NCI-H1105 treated with DMSO at 0.1 percent for 48 hours (cell line): ENCODE measurements at places on chromosomes 11 and 22.

DNA sequence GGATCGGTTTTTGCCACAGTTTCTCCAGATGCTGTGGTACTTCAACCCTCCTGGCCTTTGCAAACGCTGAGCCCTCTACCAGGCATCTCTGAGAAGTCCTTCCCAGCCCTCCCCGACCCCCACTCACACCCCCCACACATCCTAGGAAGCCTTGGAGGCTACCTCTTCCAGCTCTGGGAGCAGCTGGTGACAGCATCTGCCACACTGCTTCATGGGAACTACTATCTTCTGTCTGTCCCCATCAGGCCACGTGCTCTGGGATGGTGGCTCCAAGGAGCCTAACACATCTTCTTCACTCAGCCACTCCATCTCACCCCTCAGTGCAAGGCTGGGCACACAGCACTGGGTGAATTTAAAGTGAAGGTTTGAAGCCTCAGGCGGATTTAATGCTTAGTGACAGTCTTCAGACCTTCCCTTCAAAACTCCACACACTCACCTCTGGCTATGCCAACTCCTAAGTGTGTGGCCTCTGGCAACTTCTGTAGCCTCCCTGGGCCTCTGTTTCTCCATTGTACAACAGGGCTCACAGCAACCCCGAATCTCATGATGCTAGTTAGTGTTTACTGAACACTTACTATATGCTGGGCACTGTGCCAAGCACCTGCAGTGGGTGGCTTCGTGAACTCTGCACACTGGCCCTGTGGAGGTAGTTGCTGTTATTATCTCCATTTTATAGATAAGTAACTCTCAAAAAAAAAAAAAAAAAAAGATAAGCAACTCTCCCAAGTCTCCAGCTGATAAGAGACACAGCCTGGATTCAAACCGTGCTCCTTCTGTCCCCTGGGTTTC, 7.3 kb upstream of the TP53I11 start:
- DNase-seq: no peak

DNA sequence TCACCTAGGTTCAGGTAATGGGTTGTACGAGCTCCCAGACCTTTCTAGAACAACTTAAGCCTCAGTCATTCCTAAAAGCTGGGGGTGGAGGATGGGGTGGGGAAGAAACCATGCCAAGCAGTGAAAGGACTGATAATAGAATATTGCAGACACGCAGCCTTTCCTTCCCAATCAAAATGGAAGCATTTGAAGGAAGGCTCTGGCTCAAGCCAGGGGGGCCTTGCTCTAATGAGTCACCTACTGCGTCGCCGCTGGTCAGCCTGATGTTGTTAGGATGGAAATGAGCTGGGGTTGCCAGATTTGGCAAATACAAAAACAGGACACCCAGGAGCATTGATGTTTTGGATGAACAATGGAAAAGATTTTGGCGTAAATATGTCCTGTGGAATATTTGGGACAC, 6.2 kb downstream of the SYT12 start:
- DNase-seq: no peak

DNA sequence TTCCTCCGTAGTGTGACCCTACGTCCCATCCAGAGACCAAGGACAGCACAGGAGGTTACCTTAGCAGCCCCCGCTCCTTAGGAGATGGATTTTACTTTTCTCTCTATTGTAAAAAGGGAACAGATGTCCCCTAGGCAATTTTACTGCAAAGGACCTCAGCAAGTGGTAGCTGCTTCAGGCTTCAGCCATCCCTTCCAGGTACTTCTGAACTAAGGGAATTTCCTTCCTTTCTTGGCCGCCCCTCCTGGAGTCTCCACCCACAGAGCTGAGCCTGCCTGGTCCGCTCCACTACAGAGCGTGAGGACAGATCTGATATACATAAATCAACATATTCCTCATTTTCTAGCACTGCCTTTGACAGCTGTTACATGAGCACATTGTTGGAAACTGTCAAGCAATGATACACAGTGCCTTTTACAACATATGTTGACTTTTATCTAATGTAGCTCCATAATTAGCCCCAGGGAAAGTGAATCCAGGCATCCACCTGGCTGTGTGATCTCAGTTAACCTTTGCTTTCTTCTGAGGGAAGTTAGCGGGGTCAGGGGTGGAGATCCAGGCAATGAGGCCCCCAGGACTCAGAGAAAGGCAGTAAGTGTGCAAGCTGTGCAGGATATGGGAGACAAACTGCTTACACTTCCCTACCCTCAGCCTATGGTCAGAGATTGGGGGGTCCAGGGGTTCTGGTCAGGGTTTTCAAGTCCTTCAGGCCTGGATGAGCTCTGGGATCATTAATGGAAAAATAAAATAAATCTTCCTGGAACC, 51.9 kb downstream of the SPATA19 start:
- DNase-seq: no peak

- peak; percentile 64 for DNase-seq
Measured at GRCh38 chr22:26956371-26956770, 299.0 kb downstream of the MIAT start.

GRCh38 chr11:60978546-60979380, 7.3 kb downstream of the CD6 start:
- DNase-seq: no peak

DNA sequence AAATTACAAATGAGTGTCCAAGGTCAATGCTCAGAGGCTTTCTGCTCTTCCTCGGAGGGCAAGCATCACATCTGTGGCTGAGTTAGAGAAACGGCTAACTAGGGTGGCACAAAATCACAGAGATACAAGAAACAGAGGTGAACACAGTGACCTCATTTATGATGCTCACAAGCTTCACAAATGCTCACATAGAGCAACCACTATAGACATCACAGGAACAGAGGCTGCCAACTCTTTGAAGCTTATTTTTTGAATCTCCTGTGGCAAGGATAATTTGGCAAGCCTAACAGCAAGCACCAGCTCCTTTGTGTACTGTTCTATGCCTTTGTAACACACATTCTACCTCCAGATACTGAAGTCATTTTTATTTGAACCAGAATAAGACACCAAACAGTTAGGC, 416.5 kb upstream of the DDI1 start:
- no peak for DNase-seq

- DNase-seq: no peak
Measured at GRCh38 chr11:94275961-94276360, 28.4 kb upstream of the IZUMO1R start.

- no peak for DNase-seq
Measured at GRCh38 chr22:22902247-22903001, 14.8 kb downstream of the IGLL5 start.

GRCh38 chr11:45994371-45995341, 72.2 kb downstream of the LARGE2 start:
- no peak for DNase-seq

DNA sequence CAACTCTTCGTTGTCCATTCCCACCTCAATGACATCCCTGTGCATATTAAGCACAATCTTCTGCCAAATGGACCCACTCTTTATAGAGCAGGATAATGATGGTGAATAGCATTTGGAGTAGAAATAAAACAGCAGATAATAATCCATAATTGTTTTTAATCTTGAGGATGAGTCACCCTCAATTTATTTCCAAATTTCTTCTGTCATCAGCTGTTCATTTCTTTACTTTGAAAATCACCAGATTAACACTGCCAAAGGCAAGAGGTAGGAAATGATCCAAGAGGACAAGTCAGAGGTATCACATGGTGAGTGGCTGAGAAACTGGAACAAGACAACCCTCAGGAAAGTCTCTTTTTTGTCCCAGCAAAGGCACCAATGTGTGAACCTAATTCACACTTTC, 7.3 kb upstream of the AMBRA1 start:
- DNase-seq: no peak

DNA sequence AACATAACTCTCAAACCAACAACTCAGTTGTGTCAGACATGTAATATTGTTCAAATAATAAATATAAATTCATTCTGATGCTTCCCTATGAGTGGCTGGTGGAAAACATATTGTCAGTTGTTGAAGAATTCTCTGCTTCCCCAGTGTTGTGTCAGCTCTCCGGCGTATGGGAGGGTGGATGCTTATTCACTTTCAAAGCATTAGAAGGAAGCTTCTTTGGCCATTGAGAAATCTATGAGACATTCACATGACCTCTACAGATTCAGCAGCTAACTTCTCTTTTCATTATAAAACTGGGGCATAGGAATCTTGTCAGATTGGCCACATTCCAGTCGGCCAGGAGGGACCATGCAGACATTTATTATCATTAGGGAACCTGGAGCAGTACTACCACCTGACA, 2.9 kb downstream of the OR51V1 start:
- no peak for DNase-seq

GRCh38 chr11:518463-519202, 11.6 kb upstream of the RNH1 start:
- no peak for DNase-seq

GRCh38 chr11:79087961-79088318, 352.9 kb downstream of the TENM4 start:
- DNase-seq: no peak

DNA sequence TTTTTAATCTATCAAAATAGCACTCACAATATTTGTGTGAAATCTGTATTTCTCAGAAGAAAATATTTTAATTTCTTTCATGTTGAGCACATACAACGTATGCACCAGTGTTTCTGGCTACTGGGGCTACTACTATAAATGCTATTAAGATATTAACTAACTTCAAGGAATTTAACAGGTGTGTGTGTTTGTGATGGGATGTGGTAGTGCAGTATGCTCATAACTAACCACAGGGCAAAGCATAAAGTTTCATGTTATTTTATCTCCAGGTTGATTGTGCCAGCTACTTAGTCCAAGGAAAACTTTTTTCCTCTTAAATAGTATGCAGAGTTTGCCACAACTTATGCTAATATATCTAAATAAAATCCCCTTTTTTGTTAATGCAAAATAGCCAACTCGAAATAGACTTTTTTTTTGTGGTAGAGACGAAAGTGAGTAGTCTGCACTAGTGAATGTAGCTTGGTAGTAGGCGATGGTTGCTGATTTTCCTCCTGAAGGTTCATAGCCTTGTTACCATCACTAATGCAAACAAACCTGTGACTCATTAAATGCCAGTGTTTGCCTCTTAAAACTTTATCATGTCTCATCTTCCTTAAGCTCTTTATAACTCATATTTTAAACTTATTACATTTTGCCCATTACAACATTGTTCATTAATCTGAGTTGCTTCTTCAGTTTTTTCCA, 565.5 kb upstream of the ANO3 start:
- no peak for DNase-seq

DNA sequence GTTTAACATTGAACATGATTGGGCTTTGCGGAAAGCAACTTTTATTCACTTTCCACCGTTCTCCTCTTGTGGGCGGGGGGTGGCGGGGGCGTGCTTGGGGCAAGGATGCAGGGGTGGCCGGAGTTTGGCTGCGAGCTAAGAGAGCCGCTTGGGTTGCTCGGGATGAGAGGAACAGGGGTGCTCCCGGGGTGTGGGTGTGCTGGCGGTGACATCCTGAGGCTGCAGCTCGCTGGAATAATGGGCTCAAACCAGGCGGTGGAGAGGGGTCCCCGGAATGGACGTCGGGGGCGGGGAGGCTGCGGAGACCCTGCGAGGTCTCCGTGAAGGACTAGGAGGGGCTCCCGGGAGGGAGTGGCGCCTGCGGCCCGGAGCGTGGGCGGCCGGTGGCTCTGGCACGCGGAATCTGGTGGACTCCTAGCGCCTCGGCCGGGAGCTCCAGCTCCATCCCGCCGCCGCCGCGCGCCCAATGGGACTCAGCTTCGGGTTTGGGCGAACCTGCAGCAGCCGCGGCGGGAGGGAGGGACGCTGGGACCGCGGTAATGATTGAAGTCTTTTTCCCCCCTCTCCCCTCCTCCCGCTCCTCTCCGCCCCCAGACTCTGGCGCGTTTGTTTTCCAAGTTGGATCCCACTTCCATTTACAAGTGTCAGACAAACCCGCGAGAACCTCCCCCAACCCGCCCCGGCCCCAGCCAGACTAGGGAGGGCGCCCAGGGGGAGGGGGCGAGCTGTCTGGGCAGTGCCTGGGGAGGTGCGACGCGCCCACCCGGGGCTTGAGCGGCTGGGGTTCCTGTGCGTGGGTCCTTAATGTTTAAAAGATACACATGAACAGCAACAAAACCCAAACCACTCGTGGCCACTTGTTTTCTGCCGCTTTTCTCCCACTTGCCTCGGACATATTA, 2.0 kb downstream of the FAT3 start:
- peak; percentile 36 for DNase-seq

GRCh38 chr11:118846181-118846935, 37.3 kb upstream of the CXCR5 start:
- DNase-seq: no peak

- no peak for DNase-seq
Measured at GRCh38 chr11:47477323-47477722, 28.4 kb upstream of the RAPSN start.

GRCh38 chr22:46336119-46337078, 885 bp downstream of the TRMU start:
- DNase-seq: no peak
